ENCODE measurements at places on chromosomes 2 and 18. TPM values are rescaled to one million over a fixed set of nuclear protein-coding genes. Genes with fewer than 3 reads are reported as not detected.
A peak's percentile ranks its signal among the peaks of the same experiment; 100 is the strongest.

Gene CELF4
- 0.26 TPM for polyA plus RNA-seq

- DNase-seq: no peak
Observed at GRCh38 chr2:201433394-201433995, 17.8 kb downstream of the TRAK2 start.

Gene UGT1A5
- not detected for polyA plus RNA-seq

- DNase-seq: no peak
Observed at GRCh38 chr2:11244091-11244826, 89.0 kb downstream of the SLC66A3 start.

DNA sequence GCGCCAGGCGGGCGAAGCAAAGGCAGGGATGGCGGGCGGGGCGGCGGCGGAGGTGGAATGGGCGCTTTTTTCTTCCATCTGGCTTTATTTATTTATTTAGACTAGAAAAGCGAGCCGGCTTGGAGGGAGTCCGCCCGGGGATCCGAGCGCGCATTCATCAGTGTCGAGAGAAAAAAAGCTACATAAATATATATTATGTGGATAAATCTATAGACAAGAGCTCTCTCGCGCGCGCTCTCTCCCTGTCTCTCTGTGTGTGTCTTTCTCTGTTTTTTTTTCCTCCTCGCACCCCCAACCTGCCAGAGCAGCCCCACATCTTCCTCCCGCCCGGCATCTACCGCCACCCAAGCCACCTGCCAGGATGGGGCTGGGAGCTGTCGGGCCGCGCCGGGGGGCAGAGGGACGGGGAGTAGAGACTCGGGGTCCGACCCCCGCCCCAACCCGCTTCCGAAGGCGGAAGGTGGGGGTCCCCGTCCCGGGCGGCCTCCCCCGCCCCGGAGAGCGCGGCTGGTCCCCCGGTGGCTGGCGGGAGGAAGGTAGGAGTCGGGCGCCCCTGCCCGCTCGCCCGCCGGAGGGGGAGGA, 972 bp upstream of the CELF4 start:
- DNase-seq: peak; percentile 77

DNA sequence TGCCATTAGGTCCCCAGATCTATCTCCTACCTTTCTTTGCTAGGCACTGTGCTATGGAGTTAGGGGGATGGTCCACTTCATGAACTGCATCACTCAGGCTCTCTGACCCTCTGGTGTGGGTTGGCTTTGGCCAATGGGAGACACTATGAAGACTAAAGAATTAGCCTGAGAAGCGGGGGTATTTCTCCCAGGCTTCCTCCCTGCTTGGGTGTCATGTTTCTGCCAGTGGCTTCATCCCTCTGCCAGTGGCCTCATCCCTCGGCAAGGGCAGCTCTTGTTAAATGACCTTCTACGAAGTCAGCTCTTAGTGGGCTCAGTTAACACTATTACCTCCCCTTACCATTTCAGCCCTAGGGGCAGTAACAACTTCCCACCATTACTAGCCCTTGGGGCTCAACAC, 41.9 kb upstream of the EPB41L3 start:
- no peak for DNase-seq

DNA sequence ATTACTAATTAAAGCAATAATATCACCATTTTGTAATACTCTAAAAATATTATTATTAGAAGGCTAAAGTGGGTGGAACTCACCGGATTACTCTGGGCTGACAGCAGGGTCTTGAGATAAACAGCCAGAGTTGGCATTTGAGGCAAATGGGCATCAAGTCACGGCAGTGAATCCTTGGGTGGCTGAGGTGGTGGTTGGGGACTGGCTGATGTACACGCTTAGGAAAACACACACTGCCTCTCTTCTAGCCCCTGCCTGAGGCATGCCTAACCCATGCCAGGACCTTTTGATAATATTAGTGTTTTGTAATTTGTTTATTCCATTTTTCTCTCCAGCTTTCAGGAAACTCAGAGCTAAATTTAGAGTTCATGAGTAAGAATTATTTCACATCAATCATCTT, 76.8 kb downstream of the ACKR3 start:
- DNase-seq: no peak

- no peak for DNase-seq
Observed at GRCh38 chr2:62854600-62855514, 149.3 kb downstream of the EHBP1 start.

Gene TXNL4A
- 158 TPM for polyA plus RNA-seq

Gene SERPINB13
- not detected for polyA plus RNA-seq

Gene SERPINB10
- 0.10 TPM for polyA plus RNA-seq

Gene INSIG2
- polyA plus RNA-seq: 8.7 TPM

GRCh38 chr2:55204536-55204935, 27.6 kb downstream of the CLHC1 start:
- no peak for DNase-seq

GRCh38 chr2:9983401-9984216, 32.1 kb downstream of the GRHL1 start:
- DNase-seq: no peak

GRCh38 chr2:172480301-172481218, 53.2 kb downstream of the ITGA6 start:
- no peak for DNase-seq

GRCh38 chr2:101714118-101714517, 16.6 kb downstream of the MAP4K4 start:
- no peak for DNase-seq

Gene HOXD13
- polyA plus RNA-seq: not detected

Gene AGFG1
- 42.3 TPM for polyA plus RNA-seq

DNA sequence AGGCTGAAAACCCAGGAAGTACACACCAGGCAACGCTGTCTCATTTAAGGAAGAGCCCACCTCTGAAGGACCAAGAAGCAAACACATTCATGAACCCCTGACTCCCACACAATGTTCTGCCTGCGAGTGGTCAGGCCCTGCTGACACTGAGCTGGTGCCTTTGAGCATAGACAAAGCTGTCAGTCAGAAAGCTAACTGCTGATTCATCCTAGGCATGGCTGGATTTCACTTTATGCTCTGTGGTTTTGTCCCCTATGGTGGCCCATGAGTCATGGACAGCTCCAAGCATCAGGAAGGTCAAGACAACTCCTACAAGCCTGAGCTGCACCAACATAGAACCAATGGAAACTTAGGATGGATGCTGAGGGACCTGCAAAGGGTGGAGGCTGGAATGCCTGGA, 78.9 kb downstream of the UXS1 start:
- no peak for DNase-seq

Gene SLC4A3
- 12.2 TPM for polyA plus RNA-seq

GRCh38 chr2:1518331-1518803, 105.1 kb downstream of the TPO start:
- DNase-seq: no peak

Gene TTC27
- polyA plus RNA-seq: 14.4 TPM

DNA sequence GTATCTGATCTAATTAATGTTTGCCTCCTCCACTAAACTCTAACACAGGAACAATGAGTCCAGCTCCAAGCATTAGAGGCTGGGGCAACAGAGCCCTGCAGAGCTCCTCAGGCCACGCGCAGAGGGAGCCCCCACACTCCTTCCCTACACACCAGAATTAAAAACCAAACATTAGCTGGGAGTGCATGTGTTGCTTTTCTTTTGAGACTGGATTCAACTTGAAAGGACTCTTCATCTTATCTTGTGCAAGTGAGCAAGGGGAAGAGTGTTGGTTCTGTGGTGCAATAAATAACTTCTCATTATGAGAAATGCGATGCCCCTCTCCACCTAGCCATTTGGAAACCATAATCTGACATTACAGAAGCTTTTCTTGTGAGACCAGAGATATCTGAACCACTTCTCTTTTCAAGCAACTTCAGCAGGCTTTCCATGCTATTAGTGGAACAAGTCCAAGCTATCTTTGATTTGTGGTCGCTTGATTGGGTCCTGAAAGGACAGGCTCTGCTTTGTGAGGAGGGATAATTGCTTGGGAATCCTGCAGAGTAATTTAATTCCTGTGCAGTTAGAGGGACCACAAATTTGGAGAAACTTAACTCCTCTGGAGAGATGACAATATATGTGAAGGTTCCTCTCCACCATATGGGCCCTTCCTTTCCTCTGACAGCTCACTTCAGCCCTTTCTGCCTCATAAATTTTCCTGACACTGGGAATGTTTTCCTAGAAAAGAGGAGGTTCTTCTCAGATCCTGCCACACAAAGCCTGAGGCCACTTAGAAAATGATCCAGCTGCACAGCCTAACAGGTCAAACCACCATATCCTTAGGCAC, 112.5 kb downstream of the ATL2 start:
- DNase-seq: no peak

GRCh38 chr2:21819454-21819853, 695.7 kb downstream of the TDRD15 start:
- no peak for DNase-seq

Gene HIBCH
- 8.4 TPM for polyA plus RNA-seq

- no peak for DNase-seq
Observed at GRCh38 chr2:220555961-220556630, 928.7 kb downstream of the SLC4A3 start.

DNA sequence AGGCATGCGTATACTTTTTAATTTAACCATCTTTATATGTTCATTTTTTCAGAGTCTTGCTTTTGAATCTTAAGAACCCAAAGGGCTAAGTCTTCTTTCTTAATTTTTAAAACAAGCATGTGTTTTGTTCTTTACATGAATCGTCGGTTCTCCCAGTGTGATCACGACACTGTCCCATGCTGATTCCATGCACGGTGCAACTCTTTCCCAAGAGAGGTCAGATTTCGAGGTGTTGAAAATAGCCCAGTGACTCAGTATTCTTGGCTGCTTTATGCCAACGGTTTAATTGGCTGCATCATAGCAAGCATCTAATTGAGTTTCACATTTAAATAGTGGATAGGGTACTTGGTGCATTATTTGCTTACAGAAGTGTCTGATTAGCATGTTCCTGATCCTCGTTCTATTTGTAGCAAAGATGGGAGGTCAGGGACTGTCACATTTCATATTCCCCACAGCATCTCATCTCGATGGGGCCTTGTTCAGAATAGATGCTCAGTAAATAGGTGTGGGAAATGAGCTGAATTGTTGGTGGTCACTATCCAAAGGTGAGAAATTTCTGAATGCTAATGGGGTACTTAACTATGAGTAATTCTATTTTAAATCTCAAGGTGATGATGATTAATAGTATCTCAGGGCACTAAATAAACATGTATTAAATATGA, 2.8 kb downstream of the NPAS2 start:
- DNase-seq: no peak

Gene EPB41L5
- 5.3 TPM for polyA plus RNA-seq

- DNase-seq: no peak
Observed at GRCh38 chr2:182758379-182758778, 42.3 kb downstream of the DNAJC10 start.

DNA sequence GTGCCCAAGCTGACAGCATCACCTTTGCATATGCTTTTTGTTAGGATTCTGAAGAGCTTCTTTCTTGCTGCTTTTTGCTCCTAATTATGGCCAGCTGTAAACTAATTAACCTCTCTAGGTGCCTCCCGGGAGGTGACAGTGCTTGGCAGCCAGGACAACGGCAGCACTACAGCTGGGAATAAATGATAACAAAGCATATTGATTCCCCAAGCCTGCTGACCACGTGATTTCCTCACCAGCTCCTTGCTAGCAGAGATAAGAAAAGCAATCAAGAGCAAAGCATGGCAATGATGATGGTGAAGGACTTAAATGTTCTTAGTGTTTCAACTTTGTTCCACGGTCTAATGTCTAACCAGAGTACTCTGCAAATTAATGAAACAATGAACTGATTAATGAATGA, 1074.4 kb upstream of the GYPC start:
- no peak for DNase-seq

Gene SPOPL
- polyA plus RNA-seq: 5.6 TPM

DNA sequence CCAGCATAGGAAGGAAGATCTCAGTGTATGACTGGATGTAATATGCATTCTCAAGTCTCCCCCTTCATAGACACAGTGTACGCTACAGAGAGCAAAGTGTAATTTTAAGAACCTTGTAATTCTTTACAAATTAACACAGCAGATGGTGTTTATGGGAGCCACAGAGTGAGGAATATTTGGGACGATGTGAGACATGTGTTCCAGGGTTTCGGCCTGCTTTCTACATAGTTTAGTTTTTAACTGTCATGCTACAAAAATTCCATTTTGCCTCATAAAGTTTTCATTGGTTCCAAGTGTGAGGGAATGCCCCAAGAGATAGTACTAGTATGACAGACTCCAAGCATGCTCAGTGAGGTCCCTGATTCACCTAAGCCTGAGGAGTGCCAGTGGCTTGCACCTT, 76.2 kb upstream of the LRRTM1 start:
- DNase-seq: no peak

GRCh38 chr18:79947054-79947755, 4.2 kb downstream of the SLC66A2 start:
- DNase-seq: no peak

DNA sequence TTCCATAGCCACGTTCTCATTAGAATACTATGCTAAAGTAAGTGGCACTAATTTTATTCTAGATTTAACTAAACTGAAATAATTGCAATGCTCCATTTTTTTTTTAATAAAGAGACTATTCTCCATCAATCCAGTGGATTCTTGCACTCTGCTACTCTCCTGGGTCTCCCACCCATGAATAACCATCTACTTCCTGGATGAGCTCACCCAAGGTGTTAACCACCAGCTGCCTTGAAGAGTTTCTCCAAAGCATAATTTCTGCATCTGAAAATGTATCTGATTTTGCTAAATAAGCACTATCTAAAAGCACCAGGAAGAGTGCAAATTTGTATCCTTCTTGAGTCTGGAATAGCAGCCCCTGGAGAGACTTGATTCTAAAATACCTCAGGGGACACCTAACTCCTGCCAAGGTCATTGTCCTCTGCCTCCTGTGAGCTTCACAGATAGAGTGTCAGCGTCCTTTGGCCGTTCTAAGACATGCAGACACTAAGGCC, 41.6 kb upstream of the SH3BP4 start:
- DNase-seq: no peak

GRCh38 chr2:46409756-46410155, 69.6 kb upstream of the TMEM247 start:
- DNase-seq: no peak

DNA sequence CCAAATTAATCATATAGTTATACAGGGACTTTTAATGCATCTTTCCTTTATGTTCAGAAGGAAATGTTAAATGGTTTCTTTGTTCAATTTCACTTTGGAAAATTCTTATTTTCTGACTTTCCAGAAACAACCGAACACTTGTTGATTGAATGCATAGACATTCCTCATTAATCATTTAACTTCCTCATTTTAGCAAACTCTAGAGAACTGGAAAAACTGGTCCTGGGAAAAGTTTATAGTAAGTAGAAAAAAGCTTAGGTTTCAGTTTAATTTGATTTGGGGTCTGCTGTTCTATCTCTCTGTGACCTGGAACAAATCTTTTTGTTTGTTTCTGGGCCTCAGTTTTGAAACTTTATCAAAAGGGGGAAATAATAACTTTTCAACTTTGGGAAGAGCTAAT, 320.4 kb downstream of the CMPK2 start:
- no peak for DNase-seq

Gene MOGAT1
- not detected for polyA plus RNA-seq

Gene ACOXL
- polyA plus RNA-seq: not detected
